NCI-H2171 (cell line): ENCODE measurements at places on chromosomes 3 and 15.
A peak's percentile ranks its signal among the peaks of the same experiment; 100 is the strongest.

- DNase-seq: no peak
Observed at GRCh38 chr3:19063936-19064335, 84.4 kb upstream of the KCNH8 start.

DNA sequence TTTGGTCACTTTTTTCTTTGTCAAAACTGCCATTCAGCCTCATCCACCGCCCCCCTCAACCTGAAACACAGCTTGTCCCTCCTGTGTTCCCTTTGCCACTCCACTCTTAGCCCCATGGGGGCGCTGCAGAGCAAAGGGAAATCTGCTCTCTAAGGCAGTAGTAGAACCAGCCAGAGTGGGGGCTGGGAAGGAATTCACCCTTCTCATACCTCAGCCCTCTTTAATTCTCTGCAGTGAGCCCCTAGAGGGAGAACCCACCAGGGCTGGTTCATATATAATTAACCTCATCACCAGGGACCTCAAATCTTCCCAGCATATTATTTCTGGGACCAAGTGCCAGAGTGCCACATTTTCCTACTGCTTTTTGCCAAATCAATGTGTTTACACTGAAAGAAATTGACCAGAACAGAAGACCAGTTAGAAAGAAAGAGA is 2.8 kb upstream of the BCL6 start:
- peak; percentile 26 for DNase-seq

DNA sequence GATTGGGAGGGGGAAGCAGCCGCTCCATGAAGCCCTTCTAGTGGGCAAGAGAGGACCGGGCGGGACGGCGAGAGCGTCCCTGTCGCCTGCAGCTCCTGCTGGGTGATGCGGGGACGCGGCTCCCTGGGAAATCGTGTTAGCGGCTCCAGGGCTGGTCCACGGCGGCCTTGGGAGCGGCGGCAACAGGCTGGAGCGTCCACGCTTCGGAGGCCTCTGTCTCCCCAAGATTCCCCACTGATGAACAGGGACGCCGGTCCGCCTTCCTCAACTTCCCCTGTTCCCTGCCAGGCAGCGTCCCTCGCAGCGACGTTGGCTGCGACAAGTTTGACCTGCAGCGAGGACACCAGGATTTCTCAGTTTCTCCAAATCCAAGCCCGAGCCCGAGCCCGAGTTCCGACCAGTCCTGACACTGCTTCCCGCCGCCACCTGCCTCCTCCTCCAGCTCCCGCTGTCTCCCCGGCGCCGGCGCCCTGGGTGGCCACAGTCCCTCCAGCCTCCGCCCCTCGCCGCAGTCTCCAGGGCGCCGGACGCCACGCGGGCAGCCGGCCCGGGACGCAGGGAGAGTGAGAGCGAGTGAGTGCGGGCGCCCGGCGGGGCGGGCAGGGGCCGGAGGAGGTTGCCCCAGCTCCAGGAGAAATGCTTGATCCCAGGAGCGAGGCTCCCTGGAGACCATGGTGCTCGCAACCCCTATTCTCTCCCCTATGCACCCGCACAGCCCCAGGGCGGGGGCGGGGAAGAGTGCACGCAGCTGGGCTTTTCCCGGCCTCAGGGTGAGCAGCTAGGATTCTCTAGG is 78.1 kb upstream of the RNF7 start:
- DNase-seq: peak; percentile 34

DNA sequence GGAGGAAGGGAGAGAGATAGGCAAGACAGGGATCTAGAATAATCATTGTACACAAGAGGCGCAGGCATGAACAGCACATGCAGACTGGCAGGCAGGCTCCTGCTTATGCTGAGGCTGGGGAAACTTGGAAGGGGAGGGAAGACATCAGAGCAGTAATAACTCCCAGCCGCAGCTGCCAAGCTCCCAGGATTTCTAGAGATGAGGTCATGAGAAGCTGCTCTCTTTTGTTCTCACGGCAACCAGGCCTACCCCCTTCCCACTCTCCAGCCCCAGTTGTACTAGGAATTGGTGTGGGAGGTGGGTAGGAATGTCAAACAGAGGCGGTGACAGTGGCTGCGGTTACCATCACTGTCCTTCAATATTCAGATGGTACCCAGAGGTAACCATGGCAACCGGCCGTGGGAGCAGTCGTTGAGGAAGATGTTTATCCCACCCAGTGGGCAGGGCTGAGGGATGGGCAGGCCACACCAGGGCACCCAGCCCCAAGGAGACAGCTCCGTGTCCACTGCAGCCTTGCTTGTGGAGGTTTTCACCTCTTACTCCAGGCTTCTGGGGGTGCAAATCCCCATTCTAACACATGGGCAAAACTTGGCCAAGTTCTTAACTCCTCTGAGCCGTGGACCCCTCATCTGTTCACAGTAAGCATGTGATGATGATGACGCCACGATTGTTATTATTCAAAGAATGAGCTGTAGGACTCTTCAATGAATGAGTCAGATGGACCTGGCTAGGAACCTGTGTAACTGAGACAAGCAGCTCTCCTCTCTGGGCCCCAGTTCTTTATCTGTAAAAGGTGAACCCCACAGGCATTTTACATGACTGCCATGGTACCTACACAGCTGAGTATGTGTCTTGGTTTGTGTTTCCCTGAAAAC is 360.8 kb upstream of the PROK2 start:
- no peak for DNase-seq

DNA sequence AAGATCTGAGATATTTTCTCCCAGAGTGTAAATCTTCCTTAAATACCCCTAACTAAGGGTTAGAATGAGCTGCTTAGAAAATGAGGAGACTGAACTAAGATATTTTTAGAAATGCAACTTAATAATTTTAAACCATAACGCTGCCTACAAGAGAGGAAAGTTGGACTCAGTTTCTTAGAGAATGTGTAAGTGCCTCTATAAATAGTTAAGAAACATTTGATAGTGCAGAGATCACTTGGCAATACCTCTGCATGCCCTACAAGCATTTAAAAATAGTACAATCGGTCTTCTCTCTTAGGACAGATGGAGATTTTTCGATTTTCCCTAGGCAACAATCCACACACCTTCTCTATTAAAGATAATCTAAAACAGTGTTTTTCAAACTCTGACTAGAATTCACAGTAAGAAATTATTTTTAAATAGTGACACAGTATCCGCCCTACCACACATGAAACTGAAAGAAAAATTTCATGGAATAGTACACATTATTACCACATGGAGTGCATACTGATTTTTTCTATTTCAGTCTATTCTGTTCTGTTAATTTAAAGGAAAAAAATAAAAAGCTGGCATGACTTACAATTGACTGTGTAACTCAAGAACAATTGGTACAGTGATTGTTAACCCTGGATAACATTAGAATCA is 83.2 kb downstream of the GADL1 start:
- no peak for DNase-seq

GRCh38 chr3:171465763-171466162 is 5.6 kb upstream of the TNIK start:
- no peak for DNase-seq

GRCh38 chr3:172708921-172709773 is 1.7 kb downstream of the NCEH1 start:
- no peak for DNase-seq

DNA sequence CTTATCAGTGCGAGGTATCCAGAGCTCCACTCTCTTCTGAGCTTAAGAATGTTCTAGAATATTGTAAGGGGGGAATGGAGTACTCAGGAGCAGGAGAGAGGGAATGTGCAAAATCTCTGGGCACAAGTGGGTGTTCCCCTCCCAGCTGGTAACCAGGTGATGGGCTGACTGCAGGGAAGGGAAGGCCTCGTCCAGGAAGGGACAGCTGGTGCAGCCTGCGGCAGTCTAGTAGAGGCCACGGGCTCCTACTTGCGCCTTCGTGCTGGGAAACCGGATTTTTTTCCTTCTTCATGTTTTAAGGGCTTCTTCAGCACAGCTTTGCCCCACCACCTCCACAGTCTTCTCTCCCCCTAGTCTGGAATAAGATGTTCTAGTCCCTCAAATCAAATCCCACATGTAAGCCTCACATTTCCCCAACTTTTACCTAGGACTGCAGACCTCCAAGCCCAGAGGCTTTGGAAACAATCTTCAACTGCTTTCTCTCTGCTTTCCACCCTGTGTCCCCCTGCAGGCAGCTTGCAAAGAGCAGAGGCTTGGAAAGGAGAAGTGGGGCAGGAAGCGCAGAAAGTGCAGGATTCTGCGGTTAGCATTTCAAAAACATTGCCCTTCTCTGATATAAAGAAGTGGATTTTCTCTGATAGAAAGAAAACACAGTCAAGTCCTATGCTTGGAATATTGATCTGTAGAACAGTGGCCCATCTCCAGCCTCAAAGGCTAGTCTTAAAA is 11.9 kb upstream of the CGNL1 start:
- DNase-seq: no peak

GRCh38 chr3:23831517-23832394 is 26.0 kb downstream of the UBE2E1 start:
- DNase-seq: no peak

- no peak for DNase-seq
Observed at GRCh38 chr3:46663591-46664135, 29.8 kb downstream of the ALS2CL start.

GRCh38 chr3:63945558-63946096 is 33.4 kb upstream of the SCAANT1 start:
- no peak for DNase-seq

DNA sequence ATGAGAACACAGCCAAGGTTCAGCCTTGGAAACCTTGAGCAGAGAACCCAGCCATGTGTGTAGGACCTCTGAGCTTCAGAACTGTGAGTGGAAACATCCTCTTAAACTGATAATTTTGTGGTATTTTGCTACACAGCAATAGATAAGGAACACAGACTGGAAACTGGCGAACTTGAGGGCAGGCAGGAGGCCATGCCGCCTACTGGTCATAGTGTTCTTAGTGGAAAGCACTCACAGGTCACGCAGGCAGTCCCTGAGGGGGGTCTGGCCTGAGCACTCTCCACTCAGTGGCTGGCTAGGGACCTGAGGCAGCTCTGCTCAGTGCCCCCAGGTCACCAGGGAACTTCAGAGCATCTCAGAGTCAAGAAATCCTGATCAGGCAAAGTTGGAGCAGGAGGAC is 9.7 kb upstream of the XIRP1 start:
- DNase-seq: no peak

GRCh38 chr15:94070356-94071295 is 160.7 kb upstream of the MCTP2 start:
- DNase-seq: peak; percentile 34

DNA sequence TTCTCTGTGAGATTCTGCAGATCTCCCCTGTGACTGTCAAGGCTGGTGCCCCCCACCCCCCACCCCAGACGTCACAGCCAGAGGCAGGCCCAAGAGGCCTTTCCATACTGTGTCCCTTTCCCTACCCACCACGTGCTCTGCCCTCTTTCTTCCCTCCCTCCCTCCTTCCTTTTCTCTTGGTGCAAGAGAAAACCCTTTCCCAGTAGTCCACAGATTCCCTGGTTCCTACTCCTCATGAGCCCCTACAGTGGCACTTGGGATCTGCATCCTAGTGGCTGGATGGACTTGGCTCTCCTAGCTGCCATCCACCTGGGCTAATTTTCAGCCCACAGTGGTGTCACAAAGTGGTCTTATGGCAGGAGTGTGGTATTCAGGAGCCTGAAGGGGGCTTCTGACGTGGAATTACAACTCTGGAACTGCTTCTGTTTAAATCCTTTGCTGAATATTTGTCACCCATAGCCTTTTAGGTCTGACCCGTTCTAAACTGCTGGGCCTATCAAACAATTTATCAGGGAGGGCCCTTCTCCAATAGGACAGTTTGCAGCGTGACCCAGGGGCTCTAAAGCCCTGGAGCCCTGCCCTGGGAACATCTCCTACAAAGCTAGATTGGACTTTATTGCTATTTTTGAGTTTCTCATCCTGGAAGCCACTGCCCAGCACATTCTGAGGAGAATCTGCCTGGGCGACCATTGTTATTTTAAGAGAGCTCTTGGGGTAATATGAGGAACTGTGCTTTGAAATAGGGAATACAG is 35.3 kb downstream of the KLF13 start:
- DNase-seq: no peak

- no peak for DNase-seq
Observed at GRCh38 chr3:143676021-143676420, 172.2 kb downstream of the SLC9A9 start.

DNA sequence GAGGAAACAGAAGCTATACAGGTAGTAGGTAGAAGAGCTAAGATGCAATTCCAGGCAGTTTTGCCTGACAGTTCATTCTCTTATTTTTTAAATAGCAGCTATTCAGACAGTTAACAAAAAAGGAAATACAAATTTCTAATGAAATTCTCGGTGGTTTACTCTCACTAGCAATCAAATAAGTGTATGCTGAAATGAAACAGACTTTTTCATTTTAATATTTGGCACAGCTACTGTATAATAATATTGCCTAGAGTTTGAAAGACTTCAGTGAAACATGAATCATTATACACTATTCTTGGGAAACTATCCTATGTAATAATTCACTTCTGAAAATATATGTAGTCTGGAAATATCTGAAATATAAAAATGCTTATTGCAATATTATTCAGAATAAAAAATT is 463.2 kb upstream of the AGTR1 start:
- no peak for DNase-seq

GRCh38 chr15:96158938-96159337 is 171.6 kb upstream of the NR2F2 start:
- DNase-seq: no peak

- no peak for DNase-seq
Observed at GRCh38 chr3:197068077-197068476, 38.5 kb upstream of the MELTF start.

DNA sequence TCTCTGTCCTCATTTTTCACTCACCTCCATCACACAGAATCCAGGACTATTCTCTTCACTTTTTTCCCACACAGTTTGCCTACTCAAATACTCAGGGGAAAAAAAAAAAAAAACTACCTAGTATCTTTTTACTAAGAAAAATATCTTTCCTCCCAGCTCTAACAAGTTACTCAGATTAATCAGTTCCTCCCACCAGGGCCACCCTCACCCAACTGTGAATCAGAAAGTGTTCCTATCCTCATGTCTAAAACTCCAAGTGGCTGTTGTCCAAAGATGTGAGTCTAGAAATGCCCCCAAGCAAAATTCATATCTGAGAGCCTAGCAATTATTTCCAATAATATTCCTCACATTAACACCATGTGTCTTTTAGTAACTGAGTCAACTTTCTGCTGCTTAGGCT is 268.0 kb downstream of the ERC2 start:
- DNase-seq: no peak

- peak; percentile 24 for DNase-seq
Observed at GRCh38 chr3:38662544-38662943, 13.1 kb upstream of the SCN5A start.

DNA sequence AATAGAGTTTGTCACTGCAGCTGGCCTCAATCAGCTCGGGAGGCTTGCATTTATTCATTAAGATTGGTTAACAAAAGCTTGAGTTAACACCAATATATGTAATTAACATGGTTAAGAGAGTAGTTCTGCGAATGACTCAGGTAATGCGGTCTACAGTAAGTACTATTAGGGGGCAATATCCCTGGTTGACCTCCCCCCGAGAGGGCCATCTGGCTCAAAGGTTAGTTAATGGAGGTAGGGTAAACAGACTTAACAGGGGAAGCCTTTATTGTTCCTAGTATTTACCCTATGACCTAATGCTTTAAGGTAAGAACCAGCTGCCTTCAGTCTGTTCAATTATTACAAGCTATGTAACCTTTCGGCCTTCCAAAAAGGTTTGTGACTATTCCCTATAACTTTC is 403.3 kb upstream of the SGO1 start:
- DNase-seq: no peak

GRCh38 chr3:126415661-126416591 is 21.2 kb downstream of the CFAP100 start:
- no peak for DNase-seq

GRCh38 chr3:14563946-14564539 is 23.9 kb upstream of the GRIP2 start:
- peak; percentile 48 for DNase-seq

- no peak for DNase-seq
Observed at GRCh38 chr3:32500231-32500630, 2.4 kb downstream of the CMTM6 start.

- no peak for DNase-seq
Observed at GRCh38 chr3:48047841-48048464, 31.7 kb upstream of the MAP4 start.
